Inflammatory macrophage treated with lipopolysaccharide for 1 hour (primary cell): ENCODE measurements at places on chromosomes 11 and 22.

DNA sequence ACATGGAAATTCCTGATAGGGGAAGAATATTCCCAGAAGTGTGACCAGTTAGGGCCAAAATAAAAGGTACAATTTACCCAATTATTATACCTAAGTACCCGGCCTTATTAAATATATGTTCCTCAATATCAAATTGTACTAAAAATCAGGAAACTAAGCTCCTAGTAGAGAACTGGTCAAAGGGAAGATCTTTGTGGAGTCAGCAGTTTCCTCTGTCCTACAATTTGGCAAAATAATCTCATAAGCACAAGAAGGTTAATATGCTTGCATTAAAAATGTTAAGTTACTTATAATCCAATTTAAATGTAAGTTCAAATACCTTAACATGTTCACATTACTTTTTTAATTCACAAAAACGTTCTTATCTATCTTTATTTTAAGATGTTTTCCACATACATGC lies 10.3 kb downstream of the TTC28 start:
- DNase-seq: no peak

GRCh38 chr11:44866286-44866685 lies 84.4 kb downstream of the TP53I11 start:
- DNase-seq: no peak

DNA sequence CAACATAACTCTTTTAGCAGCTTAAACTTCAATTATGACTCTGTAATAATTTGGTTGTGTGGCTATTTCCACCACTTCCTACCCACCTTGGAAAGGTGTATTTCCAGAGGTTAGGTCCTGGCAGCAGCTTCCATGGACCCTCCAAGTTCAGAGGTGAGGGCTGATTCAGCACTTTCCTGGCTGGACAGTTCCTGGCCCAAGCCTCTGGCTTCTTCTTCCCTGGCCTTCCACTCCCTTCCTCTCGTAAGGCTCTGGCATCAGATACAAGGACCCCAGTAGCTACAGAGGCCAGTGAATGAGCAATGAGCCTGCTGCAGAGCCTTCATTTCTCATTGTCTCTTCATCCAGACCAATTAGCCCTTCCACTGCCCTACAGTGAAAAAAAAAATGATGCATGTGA lies 98.1 kb upstream of the KIRREL3 start:
- DNase-seq: no peak

DNA sequence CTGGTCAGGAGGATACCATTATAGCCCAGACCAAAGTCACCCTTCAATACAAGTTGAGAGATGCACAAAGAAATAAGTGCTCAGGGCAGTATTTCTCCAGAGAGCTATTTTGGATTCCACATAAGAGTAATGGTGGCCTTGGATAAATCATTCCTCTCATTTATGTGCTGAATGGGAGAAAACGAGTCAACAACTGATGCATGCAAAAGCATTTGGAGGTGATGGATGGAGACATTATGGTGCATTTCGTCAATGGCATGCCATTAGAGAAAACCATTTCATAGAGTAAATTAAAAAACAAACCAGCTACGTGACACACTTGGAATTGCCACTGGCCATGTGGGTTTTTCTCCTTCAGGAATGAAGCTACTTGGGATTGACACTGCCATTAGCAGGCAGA lies 81.2 kb downstream of the ARL14EP start:
- DNase-seq: no peak

DNA sequence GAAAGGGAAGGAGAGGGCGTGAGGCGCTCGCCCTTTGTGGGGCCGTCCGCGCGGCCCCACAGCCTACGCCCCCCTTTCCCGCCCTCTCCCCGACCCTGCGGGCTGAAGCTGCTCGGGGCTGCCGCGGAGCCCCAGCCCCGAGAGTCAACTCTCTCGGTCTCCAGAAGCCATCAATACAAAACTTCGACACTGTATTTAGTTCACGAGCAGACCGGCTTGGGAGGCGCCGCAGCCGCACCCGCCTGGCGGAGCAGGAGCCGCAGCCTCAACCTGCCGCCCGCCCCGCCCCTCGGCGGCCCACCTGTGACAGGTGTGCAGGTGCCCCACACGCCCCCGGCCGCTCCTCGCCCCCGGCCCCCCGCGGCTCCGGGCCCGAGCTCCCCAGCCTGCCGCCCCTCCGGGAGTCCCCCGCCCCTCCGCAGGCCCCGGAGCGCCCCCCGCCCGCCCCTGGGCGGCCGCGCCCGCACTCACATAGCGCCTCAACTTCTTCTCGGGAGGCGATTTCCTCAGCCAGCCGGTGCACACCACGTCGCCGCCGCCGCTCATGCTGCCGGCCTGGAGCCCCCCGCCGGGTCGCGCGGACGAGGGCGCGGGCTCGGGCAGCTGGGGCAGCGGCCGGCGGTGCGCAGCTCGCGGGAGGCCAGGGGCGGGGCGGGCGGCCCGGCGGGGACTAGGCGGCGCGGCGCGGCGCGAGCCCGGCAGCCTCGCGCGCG lies at the start of gene GAB2:
Gene GAB2, minus strand, starts transcription at position 646 of the 713 bp plus-strand sequence. Its CDS starts 100 bp downstream, at position 546.
- DNase-seq: no peak

DNA sequence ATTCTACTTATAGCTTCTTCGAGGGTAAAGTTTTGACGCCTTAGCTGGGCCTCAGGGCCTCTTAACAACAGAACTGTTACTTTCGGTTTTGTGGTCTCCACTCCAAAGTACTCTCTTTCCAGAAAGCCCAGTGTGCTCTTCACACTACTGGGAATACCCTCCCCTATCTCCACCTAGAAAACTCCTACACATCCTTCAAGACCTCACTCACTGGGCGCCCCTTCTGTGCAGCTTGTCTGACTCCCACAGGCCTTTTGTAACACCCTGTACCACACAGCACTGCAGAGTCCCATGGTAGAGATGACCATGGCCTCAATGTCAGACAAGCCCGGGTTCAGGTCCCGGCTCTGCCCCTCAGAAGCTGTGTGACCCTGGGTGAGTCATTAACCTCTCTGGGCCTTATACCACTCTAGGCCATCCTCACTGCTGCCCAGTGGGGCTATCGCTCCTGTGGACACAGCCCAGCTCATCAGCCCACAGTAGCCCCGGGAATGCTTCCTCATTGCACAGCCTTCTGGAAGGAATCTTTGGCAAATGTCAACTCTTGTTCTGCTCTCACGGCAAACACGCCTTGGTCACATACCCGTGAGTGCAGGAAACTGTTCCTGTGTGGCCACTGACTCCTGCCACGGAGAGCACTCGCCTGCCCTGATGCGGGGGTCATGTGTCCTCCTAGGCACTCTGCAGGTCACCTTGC lies 51.4 kb downstream of the SHISAL1 start:
- no peak for DNase-seq

- no peak for DNase-seq
Measured at GRCh38 chr11:15627560-15627959, 512.8 kb downstream of the INSC start.

- DNase-seq: no peak
Measured at GRCh38 chr11:68854273-68854958, 12.7 kb upstream of the CPT1A start.

DNA sequence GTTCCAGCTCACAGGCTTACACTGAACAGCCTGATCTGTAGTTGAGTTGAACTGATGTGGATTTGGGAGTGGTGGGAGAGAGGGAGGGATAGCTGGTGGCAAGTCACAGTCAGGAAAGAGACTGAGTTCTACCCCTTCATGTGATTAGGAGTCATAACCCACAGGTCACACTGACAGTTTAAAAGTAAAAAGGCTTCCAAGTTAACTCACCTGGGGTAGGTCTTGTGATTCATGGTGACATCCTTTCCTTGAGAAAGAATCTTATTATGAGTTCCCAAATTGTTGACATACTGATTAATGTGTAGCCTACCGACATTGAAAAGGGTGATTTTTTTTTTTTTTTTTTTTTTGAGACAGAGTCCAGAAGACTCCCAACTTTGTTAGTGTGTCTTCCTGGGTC lies 5.4 kb downstream of the IZUMO1R start:
- no peak for DNase-seq
